ENCODE measurements at places on chromosomes 6 and 20.

GRCh38 chr20:14477125-14477524 lies 139.7 kb upstream of the FLRT3 start:
- no peak for DNase-seq

GRCh38 chr20:2610941-2611720 lies 41.3 kb upstream of the NOP56 start:
- no peak for DNase-seq

DNA sequence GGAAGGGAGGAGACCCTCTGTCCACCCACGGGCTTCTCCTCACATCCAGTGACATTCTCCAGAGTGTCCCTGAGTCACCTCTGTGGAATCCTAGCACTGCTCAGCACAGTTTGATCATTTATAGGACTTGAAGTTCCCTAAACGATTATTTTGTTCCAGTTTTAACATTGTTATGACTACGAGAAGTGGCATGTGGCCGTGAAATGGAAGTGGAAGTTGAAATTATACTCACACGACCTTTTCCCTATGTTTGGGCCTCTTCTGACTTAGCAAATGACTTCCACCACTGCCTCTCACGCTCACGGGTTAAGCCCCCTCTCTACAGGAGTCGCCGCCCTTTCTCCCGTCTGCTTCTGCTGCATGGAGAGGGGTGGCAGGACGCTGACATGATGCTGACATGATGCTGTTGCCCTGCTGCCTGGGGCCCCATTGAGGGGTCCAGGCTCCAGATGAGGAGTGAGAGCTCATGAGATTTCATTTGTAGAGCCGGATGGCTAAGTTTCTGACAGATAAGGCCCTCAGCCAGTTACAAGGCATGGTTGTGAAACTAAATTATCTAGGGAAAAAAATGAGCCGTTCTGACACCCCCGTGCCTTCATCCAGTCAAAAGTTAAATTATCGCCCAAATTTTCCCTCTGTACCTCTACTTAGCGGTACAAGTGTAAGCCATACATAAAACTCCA lies 153.6 kb upstream of the UST start:
- no peak for DNase-seq

GRCh38 chr6:44054721-44055559 lies 72.3 kb downstream of the MRPL14 start:
- no peak for DNase-seq

- DNase-seq, result no peak
These were observed 151.1 kb downstream of the TTLL2 start for GRCh38 chr6:167475947-167476346.

DNA sequence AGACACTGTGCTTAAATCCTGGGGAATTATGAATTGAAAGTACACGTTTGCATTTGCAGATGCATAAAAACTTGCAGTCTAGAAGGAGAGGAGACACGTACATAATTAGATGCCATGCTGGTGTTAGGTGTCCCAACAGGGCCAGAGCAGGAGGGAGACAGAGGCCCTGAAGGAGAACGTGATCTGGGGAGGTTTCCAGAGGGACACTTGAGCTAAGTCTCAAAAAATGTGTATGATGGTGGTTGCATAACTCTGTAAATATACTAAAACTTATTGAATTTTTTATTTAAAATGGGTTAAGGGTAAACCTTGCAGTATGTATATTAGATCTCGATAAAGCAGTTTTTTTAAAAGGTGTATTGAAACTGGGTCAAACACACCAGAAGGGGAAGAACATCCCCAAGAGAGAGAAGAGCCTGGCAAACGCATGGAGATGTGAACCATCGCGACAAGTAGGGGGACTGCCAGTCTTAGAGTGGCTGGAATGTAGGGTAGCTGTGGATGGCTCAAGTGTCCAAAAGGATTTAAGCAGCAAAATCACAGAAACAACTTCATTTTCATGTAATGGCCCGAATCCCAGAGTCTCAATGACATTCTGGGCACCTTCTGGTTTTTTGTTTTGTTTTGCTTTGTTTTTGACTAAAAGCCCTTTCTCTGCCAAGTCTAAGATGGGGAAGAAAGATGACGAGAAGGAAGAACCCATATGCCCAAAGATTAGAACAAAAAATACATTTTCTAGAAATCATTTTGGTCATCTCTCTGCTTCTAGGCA lies 15.3 kb downstream of the TRAF3IP2 start:
- DNase-seq, result no peak

- no peak for DNase-seq
These were observed 1.9 kb downstream of the PLTP start for GRCh38 chr20:45909817-45910669.

GRCh38 chr6:4320860-4321259 lies 185.5 kb upstream of the ECI2 start:
- DNase-seq, result no peak

DNA sequence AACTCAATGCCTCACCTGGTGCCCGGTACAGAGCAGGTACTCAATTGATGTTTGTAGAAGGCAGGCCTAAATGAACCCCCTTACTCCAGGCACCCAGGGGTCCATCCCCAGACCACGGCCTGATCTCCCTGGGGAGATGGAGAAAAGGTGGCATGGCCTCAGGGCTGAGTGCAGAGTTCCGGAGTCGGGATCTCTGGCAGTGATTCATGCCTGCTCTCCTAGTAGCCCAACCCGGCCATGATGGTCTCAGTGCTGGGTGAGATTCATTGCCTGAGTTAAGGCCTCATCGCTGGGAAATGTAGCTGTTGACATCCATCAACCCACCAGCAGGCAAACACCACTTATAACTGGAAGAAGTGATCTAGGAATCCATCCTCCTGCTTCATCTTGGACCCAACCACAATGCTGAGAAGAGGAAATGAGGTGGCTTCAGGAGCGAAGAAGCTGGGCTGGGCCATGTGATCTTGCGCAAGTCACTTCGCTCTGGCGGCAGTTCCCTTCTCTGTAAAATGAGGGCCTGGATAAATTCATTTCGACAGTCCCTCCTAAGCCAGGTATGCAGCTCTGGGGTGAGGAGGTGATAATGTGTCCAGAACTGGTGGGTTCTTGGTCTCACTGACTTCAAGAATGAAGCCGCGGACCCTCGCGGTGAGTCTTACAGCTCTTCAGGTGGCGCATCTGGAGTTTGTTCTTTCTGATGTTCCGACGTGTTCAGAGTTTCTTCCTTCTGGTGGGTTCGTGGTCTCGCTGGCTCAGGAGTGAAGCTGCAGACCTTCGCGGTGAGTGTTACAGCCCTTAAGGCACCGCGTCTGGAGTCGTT lies 24.7 kb downstream of the ETV7 start:
- no peak for DNase-seq

- peak; percentile 12 for DNase-seq
These were observed 614 bp upstream of the TMEM242 start for GRCh38 chr6:157323966-157324300.

DNA sequence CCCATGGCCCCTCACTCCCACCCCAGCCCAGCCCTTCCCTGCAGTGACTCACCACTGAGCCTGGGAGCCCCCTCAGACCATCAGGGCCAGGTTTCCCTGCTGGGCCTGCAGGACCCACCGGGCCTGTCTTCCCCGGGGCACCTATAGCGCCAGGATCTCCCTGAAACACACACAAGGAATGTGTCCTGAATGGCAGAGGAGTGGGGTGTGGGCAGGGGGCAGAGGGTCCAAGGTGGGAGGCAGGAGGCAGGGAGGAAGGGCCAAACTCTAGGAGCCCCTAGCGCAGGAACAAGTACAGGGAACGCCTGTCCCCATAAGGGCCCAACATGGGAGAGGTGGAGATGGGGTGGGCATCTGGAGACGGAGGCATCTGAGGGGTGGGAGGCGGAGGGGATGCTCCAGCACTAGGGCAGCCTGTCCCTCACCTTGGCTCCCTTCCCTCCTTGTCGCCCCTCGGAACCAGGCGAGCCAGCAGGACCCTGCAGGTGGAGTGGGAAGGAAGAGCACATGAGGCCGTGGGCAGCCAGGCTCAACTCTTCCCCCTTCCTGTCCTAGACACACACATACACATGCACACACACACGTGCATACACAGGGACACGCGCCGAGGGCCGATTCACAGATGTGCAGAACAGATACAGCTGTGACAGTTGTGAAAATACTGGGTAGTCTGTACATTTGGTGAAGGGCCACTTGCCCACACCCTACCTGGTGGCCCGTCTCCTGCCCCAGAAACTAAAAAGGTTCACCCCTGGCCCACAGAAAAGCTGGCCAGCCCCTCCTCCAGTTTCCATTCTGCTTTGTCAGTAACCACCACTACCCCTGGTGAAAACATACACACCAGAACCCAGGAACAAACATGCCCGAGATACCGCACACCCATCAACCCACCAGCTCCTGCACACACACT lies 24.6 kb downstream of the COL11A2 start:
- DNase-seq, result no peak

- no peak for DNase-seq
These were observed 339.4 kb downstream of the CD83 start for GRCh38 chr6:14456941-14457340.

- DNase-seq, result no peak
These were observed 21.8 kb downstream of the PCK1 start for GRCh38 chr20:57582432-57583288.

DNA sequence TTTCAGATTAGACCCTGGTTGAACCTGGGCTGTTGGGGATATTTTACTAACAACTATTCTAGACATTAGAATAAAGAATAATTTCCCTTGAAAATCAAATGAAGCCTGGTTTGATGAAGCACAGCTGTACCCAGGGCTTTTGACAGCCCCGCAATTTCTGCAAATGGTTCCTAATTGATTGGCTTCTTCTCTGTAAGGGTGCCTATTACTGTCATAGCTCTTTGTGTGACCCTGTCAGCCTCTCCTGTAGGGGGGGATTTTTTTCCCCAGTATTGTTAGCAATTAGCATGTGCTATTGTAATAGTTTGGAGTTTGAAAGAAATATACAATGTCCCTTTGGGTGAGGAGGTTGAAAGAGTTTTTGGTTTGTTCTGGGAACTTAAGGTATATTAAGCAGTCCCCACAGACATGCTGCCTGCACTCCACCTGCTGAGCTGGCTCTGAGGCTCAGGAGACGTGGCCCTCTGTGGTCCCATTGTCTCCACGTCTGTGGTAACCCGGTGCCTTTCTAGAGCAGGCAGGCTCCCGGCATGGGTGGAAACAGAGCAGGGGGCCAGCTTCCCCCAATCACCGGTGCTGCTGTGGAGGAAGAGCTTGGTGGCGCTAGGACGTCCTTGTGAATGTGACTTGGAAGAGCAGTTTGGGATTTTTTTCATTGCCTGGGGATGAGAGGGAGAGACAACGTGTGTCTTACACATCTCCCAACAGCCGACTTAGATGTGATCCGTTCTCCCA lies 47.3 kb upstream of the CLDN20 start:
- DNase-seq, result no peak

DNA sequence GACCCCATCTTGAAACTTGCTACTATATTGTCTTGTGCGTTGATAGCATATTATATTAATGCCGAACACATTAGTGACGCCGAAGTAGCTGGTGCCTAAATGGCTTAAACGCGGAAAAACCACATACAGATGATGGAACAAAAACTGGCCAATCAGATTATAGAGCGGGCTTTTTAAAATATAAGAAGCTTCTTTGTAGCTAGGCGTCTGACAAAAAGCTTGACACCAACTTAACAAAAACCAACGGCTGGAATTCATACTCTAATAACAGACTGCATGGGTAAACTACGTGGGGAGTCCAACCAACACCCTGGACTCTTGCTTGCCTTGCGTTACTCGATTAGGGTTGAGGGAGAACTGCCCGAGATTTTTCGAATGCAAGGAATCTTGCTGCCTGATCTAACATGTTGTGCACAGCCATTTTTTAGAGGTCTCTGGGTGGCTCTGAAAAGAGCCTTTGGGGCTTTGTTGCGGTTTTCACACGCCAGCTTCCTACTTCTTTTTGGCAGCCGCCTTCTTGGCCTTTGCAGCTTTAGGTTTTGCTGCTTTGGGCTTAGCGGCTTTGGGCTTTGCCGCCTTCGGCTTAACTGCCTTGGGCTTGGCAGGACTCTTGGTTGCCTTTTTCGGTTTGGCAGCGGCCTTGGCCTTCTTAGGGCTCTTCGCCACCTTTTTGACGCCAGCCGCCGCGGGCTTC lies 45.7 kb downstream of the OR2B2 start:
- DNase-seq, result no peak

DNA sequence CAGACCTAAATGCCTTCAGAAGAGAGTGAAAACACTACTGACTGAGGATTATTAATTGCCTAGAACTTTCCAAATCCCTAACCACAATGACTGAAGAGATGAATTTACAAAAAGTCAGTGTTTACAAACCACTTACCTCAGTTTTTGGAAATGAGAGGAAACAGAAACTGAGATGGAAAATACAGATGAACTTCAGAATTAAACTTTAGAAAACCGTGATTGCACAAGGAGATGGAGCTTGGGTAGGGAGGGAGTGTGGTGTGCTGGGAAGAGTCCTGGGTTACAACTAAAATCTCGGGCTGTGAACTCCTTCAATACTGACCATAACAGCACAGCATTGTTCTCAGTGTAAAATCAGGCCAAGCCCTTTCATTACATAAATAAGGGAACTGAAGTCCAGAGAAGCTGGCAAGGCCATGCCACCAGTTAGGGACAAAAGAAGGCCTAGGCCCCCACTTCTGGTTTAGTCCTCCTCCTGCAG lies 4.0 kb downstream of the ELMO2 start:
- no peak for DNase-seq

GRCh38 chr6:40098774-40099173 lies 164.5 kb upstream of the MOCS1 start:
- no peak for DNase-seq

DNA sequence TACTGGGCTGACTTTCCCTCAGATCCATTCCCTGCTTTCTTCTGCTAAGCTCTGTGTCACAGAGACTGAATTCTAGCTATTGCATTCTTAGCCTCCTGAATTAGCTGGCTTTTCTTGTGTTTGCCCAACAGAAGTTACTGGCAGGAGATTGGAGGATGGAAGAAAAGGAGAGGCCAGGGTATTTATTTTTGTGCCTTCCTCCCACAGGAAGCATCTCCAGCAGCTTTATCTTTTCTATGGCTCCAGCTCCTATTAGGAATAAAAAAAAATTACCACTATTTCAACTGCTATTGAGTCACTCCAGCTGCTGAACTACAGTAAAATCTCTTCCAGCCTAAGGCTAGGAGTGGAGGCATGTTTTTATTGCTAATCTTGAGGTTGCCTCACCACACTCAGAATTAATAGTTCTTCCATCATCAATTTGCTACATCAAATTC lies 492.4 kb downstream of the RFPL4B start:
- DNase-seq, result no peak

DNA sequence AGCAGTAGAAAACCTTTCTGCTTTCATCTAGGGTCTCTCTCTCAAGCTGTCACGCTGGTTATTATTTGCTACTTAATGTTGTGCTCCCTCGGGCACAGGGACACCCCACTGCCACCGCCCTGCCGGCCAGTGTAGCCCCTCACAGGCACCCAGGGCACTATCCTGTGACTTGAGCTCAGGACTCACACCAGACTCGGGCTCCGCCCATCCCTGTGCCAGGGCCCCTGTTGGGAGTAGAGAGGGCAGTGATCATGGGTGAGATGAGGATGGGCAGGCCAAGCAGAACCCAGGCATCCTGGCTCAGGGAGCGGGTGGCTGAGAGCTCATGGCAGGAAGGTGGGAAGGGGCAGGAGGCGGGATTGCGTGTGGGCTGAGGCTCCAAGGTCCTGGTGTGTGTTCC lies 371.9 kb downstream of the ZFAND3 start:
- no peak for DNase-seq

DNA sequence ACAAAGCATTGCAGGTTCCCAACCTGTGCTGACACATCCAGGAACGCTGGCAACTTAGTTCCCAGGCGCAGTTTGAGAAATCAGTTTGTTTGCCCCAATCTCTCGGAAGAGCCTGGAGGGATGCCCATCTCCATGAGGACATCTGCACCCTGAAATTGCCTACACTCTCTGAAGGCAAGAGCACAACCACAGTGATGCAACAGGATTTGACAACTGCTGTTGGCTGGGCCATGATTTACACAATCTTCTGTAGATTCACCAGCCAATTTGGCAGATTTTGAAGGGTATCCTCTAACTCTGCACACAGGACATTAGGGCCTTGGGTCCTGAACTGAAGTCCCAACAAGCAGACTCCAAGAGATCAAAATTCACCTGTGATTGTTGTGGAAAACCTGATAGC lies 3.4 kb downstream of the APMAP start:
- no peak for DNase-seq
